ENCODE measurements at places on chromosomes 1 and 21.

GRCh38 chr1:23824711-23825075 lies 536 bp downstream of the HMGCL start:
- no peak for DNase-seq

GRCh38 chr1:244836135-244836521 lies 670 bp downstream of the COX20 start:
- DNase-seq = no peak

GRCh38 chr1:54299037-54299436 lies 99.1 kb downstream of the MRPL37 start:
- DNase-seq = no peak

GRCh38 chr1:64514197-64514765 lies 44.4 kb downstream of the CACHD1 start:
- DNase-seq = no peak

- no peak for DNase-seq
Observed at GRCh38 chr1:230105754-230106625, 39.0 kb downstream of the GALNT2 start.

- DNase-seq = no peak
Observed at GRCh38 chr1:39933956-39934941, 20.7 kb upstream of the MFSD2A start.

GRCh38 chr1:115534106-115534505 lies 107.7 kb upstream of the VANGL1 start:
- no peak for DNase-seq

- no peak for DNase-seq
Observed at GRCh38 chr21:43754948-43755781, 20.9 kb downstream of the CSTB start.

GRCh38 chr1:40945491-40945973 lies 34.0 kb upstream of the CTPS1 start:
- DNase-seq = no peak

- DNase-seq = no peak
Observed at GRCh38 chr1:182309631-182310351, 81.8 kb downstream of the GLUL start.

DNA sequence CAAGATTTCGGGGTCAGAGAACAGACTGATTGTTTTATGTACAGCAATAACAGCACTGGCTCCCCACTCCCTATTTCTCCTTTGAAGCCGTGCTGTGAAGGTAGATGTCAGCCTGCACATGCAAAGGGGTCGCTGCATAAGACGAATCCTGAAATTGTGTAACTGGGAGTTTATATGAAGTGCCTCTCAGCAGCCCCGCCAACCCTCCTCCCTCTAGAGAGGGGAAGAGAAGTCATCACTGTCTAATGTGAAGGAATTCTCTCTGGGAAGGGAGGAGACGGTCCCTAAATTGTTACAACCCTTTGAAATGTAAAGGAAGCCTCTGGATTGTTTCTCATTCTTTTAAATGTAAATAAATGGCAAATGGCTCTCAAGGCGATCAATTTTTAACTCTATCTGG lies 545.3 kb downstream of the PLA2G4A start:
- no peak for DNase-seq

- DNase-seq = no peak
Observed at GRCh38 chr1:75132812-75133619, 1.2 kb upstream of the LHX8 start.

- no peak for DNase-seq
Observed at GRCh38 chr1:21956720-21957552, 19.8 kb upstream of the HSPG2 start.

DNA sequence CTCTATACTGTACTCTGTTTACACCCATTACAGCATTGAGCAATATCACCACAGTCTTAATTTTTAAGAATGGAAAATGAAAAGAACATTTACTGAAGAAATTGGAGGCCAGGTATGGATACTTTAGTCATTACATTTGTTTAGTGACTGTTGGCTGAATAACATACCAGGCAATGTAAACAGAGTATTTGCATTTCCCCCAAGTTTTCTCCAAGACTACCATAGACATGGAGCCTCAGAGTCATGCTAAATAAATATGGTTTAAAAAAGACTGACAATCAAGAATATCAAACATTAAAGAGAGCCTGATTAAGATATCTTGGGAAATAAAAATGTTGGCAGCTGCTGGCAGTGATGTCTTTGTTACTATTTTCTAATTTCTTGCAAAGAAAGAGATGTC lies 136.9 kb upstream of the ADAMTS5 start:
- no peak for DNase-seq

DNA sequence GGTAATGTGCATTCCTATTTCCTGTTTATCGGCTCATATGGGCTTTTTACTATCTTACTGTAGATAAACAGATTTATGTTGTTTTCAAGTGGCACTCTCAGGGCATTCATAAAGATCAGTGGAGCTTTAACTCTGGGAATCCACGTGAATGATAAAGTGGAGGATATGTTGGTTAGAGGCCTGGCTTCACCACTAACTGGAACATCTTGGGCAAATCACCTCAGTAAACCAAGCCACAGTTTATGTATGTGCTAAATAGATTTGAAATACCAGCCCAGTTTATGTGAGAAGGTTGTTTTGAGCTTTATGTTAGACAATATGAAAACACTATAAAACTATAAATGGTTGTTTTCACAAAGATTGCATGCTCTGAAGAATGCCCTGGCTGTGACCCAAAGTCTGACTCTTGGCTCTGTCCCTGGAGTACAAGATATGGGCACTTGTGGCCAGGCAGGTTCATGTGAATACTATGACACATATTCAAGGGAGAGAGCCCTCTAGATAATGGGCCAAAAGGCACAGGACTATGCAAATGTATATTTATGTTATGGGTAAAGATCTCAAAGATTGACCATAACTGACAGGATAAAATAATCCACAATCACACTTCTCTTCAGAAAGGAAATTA lies 36.7 kb downstream of the FAM163A start:
- no peak for DNase-seq

GRCh38 chr1:213131851-213132655 lies 81.0 kb downstream of the RPS6KC1 start:
- DNase-seq = no peak

- no peak for DNase-seq
Observed at GRCh38 chr1:97137862-97138514, 416.4 kb downstream of the PTBP2 start.

GRCh38 chr1:45038661-45039364 lies 26.8 kb downstream of the UROD start:
- no peak for DNase-seq

DNA sequence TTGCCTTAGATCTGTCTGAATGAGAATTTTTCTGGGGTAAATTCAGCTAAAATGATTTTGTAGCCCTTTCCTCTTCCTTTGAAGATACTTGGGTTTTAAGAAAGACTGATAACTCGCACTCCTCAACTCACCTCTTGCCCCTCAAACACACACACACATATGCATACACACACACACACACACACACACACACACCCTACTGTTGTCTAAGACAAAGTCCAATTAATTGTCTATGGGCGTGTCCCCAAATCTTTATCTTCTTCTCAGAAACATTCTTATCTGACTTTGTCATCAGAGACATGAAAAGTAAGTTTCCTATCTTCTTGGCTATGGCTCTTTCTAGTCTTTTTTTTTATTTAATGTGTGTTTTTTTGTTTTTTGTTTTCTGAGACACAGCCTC lies 36.1 kb upstream of the SMYD2 start:
- no peak for DNase-seq

DNA sequence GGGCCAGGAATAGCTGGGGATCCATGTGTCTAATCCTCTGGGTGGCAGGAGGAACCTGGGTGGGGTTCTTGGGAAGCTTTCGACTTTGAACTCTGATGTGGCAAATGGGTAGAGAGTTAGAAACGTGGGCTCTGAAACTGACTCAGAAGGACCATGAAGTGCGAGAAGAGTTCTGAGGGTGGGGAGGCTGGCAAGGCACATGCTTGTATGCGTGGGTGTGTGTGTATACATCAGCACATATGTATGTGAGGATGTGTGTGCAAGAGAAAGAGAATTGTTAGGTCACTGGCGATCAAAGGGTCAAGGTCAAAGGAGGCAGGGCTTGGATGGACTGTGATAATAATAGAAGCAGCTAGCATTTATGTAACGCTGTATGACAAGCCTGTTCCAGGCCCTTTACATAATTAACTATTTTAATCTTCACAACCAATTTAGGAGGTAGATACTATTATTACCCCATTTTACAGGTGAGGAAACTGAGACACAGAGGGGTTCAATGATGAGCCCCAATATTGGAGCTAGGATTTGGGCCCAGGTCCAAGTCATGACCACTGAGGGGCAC lies 84.5 kb upstream of the POU3F1 start:
- no peak for DNase-seq

- DNase-seq = no peak
Observed at GRCh38 chr1:174988986-174989385, 10.8 kb upstream of the CACYBP start.

DNA sequence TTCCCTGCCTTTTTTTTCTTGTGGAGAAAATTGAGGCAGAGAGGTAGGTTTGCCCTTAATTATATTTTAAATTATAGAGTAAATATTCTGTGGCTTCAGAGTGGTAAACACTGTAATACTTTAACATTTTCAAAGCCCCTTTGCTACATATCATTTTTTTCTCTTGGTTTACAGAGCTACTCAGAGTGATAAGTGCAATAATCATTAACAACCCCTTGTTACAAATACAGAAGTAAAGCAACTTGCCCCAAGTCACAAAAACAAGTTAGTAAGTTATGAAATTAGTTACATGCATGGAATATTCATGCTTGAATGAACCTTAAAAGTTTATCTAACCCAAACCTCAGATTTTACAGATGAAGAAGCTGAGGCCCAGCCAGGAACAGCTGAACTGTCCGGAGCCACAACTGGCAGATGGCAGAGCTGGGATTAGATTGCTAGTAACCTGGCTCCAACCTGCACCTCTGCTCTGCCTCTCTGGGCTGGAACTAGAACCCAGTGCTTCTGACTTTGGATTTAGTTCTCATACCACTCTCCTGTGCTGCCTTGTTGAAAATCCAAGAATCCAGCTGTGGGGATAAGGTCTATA lies 48.7 kb downstream of the TNN start:
- DNase-seq = no peak

- no peak for DNase-seq
Observed at GRCh38 chr21:37551331-37551992, 184.9 kb downstream of the DYRK1A start.

- no peak for DNase-seq
Observed at GRCh38 chr1:151968058-151968457, 25.6 kb downstream of the S100A10 start.

- DNase-seq = no peak
Observed at GRCh38 chr1:222555992-222556615, 8.2 kb upstream of the HHIPL2 start.

DNA sequence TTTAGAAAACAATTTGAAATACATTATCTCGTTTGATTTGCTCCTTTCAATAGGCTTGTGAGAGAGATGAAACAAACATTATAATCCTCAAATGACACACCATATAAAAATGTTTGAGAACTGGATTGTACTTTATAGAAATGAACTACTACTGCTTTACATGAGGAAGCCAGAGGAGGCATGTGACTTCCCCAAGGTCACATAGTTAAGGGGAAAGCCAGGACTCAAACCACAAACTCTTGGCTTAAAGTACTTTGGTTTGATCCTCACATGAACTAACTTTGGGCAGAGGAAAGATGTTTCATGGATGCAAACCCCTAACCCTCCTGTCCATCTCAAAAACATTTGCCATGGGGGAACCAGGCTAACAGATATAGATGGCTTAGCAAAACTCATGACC lies 4.7 kb downstream of the ARHGEF11 start:
- no peak for DNase-seq

- DNase-seq = no peak
Observed at GRCh38 chr1:18611311-18611710, 19.3 kb upstream of the PAX7 start.

DNA sequence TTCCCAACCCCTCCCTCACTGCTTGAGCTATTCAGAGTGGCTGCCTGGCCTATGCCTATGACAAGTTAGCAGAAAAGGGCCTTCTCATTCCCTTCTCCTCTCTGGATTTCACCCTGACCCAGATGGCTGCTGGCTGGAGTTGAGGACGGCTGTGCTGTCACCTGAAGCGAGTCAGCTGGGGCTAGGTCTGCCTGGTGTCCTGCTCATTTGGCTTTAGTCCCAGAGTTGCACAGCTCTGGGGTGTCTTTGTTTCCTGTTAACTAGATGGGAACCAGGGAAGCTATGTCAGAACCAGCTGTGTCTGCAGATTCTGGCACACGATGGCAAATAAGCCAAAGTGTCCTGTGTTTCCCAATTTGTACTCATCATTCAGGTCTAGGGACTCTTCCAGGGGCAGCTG lies 52.9 kb downstream of the CNIH3 start:
- DNase-seq = no peak

DNA sequence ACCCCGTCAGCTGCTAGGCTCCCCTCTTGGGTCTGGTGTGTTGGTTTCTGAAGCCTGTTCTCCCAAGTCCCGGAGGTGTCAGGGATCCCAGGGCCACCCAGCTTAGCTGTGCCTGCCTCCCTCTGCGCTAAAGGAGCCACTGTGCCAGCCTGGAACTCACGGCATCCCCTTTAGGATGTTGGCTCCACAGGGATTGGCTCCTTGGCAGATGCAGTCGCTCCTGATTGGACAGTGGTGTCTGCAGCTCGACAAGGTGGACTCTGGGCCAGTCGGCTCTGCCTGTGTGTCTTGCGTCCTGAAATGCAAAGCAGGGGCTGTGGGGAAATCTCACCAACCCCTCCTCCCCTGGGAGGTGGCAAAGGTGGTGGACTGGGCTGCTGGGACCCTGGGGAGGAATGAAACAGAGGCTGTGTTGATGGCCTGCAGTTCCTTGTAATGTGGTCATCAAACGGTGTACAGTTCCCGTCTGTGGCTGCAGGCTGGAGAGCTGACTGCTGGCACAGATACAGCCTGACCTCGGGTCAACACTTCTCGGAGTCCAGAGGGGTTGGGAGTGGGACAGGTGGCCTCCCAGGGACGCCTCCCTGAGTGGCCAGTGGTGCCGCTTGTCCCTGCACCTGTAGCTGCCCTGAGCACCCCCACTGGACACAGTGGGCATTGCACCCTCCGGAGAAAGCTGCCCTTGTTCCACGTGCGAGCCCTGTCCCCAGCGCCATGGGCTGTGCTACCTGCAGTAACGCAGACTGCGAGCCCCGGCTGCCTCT lies 11.5 kb upstream of the KCNAB2 start:
- DNase-seq = no peak

DNA sequence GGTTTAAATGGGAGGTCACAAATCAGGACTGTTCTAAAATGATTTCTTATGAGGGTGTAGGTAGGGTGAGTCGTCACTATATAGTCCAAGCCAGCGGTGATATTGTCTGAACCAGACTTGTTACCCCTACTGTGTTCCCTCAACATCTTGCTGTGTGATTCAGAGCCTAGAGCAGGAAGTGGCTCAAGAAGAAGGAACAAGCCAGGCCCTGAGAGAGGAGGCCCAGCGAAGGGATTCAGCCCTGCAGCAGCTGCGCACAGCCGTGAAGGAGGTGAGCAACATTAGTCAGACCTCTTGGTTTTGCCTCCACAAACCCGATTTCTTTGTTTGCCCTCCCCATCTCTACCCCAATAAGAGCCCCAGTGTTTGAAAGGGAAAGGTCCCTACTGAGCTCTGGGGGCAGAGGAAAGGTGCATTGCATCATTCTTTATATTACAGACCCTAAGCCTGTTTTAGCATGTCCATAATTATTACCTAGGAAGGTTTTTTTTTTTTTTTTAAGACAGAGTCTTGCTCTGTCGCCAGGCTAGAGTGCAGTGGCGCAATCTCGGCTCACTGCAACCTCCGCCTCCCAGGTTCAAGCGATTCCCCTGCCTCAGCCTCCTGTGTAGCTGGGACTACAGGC lies 5.0 kb upstream of the SH3BGRL3 start:
- no peak for DNase-seq

- DNase-seq = no peak
Observed at GRCh38 chr21:29174607-29175013, 44.2 kb downstream of the MAP3K7CL start.

GRCh38 chr1:186059752-186060151 lies 315.3 kb downstream of the TPR start:
- DNase-seq = no peak

- DNase-seq = no peak
Observed at GRCh38 chr21:15751546-15751945, 21.8 kb downstream of the USP25 start.

Data from stimulated activated CD8-positive, alpha-beta memory T cell treated with anti-CD3 and anti-CD28 coated beads, Interleukin-4, amount 100 ng/mL, for 4 hours (primary cell).